Large intestine (tissue), 12 donors: ENCODE measurements at places on chromosomes 1 and 21. TPM values are rescaled to one million over a fixed set of nuclear protein-coding genes. Genes with fewer than 3 reads are reported as not detected.

- DNase-seq: no peak
- peaks cover 2% of the 10 kb centered on the region for H3K27me3 ChIP-seq
- H3K4me3 ChIP-seq: no peak overlapping the region
- no peak overlapping the region for H3K27ac ChIP-seq
- no peaks in the 10 kb centered on the region for H3K36me3 ChIP-seq
Observed at GRCh38 chr1:95287081-95287480, 53.1 kb downstream of the RWDD3 start.

- peak; percentile 50 for DNase-seq
- no peak overlapping the region for H3K27ac ChIP-seq
- H3K27me3 ChIP-seq: no peaks in the 10 kb centered on the region
- H3K4me3 ChIP-seq: no peak overlapping the region
Observed at GRCh38 chr21:44275041-44275440, 10.6 kb upstream of the AIRE start.

DNA sequence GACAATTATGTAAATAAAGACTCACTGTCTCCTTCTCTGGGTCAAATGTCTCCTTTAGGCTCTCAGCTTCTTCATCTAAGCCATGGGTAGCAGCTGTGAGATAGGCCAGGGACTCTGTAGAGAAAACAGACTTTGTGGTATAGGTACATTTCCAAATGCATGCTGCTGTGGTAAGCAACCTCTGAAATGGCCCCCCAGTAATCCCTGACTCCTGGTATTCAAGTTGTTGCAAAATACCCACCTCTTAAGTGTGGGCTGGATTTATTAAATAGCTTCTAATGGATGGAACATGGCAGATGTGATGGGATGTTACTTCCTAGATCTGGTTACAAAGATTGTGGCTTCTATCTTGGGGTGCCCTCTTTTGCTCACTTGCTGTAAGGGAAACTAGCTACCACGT is 11.1 kb upstream of the PEX19 start:
- no peak overlapping the region for H3K27ac ChIP-seq
- H3K27me3 ChIP-seq: no peaks in the 10 kb centered on the region
- H3K36me3 ChIP-seq: peaks cover 89% of the 10 kb centered on the region
- DNase-seq: no peak
- no peaks in the 10 kb centered on the region for H3K4me1 ChIP-seq
- H3K4me3 ChIP-seq: no peak overlapping the region

GRCh38 chr21:37734846-37735245 is 181.4 kb downstream of the KCNJ6 start:
- H3K4me1 ChIP-seq: no peaks in the 10 kb centered on the region
- H3K36me3 ChIP-seq: no peaks in the 10 kb centered on the region
- no peak for DNase-seq
- H3K27me3 ChIP-seq: peaks cover 2% of the 10 kb centered on the region

DNA sequence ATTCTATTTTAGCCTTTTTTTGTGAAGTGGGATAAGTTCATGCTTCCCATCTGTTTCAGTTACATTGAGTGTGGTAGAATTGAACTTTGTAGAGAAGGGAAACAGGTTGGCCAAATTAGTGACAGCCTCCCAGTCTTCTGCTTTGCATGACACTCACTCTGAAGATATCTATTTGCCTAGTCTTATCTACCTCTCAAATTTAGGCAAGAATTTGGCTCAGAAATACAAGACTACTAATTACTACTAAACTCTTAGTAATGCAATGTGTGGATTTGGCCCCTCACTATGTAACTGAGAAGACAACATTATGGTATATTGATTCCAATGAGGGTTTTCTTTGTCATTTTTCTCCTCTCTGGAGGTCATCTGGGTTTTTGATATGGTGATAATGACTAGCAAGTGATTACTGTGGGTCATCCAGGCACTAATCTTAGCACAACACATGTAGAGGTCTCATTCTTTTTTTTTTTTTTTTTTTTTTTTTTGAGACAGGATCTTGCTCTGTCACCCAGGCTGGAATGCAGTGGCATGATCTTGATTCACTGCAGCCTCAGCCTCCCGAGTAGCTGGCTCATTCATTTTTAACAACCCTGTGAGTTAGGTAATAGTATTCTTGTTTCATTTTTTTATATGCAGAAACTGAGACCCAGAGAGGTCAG is 6.3 kb downstream of the FAM20B start:
- peaks cover 21% of the 10 kb centered on the region for H3K4me1 ChIP-seq
- no peak overlapping the region for H3K4me3 ChIP-seq
- H3K27me3 ChIP-seq: no peaks in the 10 kb centered on the region
- H3K27ac ChIP-seq: no peak overlapping the region

GRCh38 chr1:77970192-77970591 is 8.7 kb downstream of the FUBP1 start:
- H3K4me3 ChIP-seq: no peak overlapping the region
- no peaks in the 10 kb centered on the region for H3K27me3 ChIP-seq
- peaks cover 52% of the 10 kb centered on the region for H3K36me3 ChIP-seq
- no peak overlapping the region for H3K27ac ChIP-seq
- DNase-seq: no peak
- H3K4me1 ChIP-seq: peaks cover 5% of the 10 kb centered on the region

DNA sequence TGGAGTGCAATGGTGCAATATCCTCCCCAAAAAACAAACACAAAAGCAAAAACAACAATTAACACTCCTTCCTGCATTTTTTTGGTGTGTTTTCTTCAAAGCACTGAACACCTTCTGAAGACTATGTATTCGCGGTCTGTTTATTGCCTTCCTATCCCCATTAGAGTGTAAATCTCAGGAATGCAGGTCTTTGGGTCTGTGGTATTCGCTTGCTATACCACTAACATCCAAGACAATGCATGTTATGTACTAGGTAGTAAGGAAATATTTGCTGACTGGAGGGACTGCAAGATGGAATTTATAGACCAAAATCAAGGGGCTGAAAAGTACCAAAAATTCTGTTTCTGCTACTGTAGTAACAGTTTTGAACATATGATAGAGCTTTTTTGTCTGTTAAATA is 299.4 kb downstream of the RYR2 start:
- no peak for DNase-seq
- no peaks in the 10 kb centered on the region for H3K36me3 ChIP-seq
- H3K4me1 ChIP-seq: no peaks in the 10 kb centered on the region
- H3K27ac ChIP-seq: no peak overlapping the region
- H3K27me3 ChIP-seq: no peaks in the 10 kb centered on the region

DNA sequence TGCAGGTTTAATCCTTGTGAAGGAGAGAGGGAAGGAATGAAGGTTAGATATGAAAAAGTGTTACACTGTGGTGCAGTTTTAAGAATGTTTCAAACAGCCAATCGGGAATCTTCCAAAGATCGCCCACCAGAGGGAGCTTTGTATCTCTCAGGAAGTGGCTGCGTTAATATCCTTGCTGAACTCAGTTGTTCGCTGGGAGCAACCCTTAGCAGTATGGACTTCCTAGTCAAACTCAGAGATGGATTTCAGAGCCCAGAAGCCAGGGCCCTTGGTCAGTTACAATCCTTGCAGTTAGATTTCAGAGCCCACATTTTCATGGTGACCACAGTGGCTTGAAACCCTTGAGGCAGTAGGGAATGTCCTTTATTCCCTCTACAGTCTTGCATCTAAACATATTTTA is 136.2 kb downstream of the NTNG1 start:
- no peak overlapping the region for H3K27ac ChIP-seq
- H3K27me3 ChIP-seq: no peaks in the 10 kb centered on the region
- H3K4me3 ChIP-seq: no peak overlapping the region
- no peaks in the 10 kb centered on the region for H3K4me1 ChIP-seq
- H3K36me3 ChIP-seq: no peaks in the 10 kb centered on the region

- no peaks in the 10 kb centered on the region for H3K4me1 ChIP-seq
- H3K27ac ChIP-seq: no peak overlapping the region
- no peaks in the 10 kb centered on the region for H3K36me3 ChIP-seq
- H3K4me3 ChIP-seq: no peak overlapping the region
Observed at GRCh38 chr1:11520531-11521233, 41.7 kb downstream of the DISP3 start.

DNA sequence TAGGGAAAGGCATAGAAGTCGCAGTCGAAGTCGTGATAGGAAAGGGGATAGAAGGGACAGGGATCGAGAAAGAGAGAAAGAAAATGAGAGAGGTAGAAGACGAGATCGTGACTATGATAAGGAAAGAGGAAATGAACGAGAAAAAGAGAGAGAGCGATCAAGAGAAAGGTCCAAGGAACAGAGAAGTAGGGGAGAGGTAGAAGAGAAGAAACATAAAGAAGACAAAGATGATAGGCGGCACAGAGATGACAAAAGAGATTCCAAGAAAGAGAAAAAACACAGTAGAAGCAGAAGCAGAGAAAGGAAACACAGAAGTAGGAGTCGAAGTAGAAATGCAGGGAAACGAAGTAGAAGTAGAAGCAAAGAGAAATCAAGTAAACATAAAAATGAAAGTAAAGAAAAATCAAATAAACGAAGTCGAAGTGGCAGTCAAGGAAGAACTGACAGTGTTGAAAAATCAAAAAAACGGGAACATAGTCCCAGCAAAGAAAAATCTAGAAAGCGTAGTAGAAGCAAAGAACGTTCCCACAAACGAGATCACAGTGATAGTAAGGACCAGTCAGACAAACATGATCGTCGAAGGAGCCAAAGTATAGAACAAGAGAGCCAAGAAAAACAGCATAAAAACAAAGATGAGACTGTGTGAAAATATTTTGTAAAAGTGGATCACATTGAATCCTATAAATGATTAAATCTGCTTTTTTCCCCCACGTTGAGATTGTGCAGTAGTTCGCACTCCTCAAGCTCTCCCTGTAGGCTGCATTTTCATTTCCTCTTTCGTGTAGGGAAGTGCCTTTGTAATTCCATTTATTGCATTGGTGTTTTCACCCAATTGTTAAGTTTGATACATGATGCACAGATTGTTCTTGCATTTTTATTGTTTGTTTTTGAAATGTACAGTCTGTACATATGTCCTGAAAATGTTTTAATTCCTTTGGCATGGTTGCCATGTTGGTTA is 7.5 kb downstream of the PRPF38B start:
- no peak overlapping the region for H3K4me3 ChIP-seq
- H3K36me3 ChIP-seq: peaks cover 34% of the 10 kb centered on the region
- H3K27ac ChIP-seq: no peak overlapping the region
- H3K27me3 ChIP-seq: no peaks in the 10 kb centered on the region

DNA sequence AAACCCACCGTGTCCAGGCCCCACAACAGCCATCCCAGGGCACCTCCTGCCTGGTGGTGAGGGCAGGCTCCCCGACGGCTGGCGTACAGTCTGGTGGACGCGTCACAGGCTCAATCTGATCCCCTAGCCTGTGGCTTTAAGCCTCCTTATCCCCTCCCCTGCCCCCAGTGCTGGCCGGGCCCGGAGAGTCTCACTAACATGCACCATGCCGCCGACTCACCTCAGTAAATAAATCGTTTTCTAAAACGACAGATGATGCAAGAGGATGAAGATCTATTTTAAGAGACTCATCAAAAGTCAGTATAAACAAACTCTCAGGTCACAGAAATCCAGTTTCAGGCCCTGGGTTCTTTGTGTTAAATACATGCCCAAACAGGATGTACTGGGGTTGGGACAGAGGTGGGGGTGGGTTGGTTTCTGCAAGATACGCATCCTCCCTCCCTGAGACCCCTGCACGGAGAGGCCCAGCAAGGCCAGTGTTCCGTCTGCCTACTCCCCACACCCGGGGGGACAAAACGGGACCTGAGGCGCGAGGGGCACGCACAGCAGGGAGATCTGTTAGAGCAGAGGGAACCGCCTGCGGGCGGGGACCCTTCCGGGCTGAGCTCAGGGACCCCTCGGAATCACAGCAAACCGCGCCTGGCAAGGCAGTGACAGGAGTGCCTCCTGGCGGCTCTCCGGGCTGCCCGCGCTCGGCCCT is 3.1 kb downstream of the PANK4 start:
- H3K36me3 ChIP-seq: peaks cover 36% of the 10 kb centered on the region
- no peak overlapping the region for H3K27ac ChIP-seq
- no peak for DNase-seq
- no peak overlapping the region for H3K4me3 ChIP-seq
- peaks cover 28% of the 10 kb centered on the region for H3K4me1 ChIP-seq
- H3K27me3 ChIP-seq: peaks cover 10% of the 10 kb centered on the region

GRCh38 chr1:112956544-112957132 is 642 bp upstream of the SLC16A1 start:
- DNase-seq: no peak
- H3K27me3 ChIP-seq: no peaks in the 10 kb centered on the region
- H3K4me1 ChIP-seq: no peaks in the 10 kb centered on the region

DNA sequence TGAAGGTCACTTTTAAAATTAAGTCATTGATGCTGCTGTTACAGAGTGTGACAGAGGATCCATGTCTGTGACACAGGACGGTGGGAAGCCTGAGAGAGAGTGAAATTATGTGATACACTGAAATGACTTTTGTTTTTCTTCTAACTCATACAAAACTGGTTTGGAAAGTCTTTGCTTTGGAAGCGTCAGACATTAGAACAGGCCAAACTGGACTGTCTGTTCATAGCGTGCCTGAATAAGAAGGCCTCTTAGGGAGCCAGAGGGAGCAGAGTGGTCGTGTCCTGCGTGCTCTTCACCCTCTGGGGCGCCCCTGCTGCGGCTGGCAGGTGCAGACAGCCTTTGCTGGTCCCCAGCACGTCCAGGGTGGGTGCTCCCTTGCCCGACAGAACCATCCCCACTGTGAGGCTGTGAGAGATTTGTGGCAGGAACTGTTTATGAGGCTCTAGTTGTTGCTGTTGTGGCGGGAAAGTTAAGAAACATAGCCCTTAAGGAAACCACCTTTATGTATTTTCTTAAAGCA is 19.7 kb upstream of the PGD start:
- no peaks in the 10 kb centered on the region for H3K27me3 ChIP-seq
- peaks cover 39% of the 10 kb centered on the region for H3K36me3 ChIP-seq
- DNase-seq: no peak
- no peak overlapping the region for H3K27ac ChIP-seq
- H3K4me3 ChIP-seq: no peak overlapping the region

DNA sequence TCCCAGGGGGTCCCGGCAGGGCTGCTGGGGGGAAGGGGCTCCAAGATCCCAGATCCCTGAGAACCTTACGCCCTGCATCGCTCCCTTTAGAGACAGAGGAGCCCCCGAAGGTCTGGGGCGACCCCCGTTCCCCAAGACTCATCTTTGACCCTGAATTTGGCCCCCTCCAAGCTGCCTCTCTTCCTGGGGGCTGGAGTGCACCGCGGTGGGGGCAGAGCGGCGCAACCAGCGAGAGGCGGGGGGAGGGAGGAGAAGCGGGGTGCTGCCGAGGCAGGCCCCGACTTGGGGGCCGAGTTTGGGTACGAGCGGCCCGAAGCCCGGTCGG is 5.4 kb upstream of the PLEKHG5 start:
- H3K4me3 ChIP-seq: peak overlapping the region; percentile 35
- H3K4me1 ChIP-seq: peaks cover 12% of the 10 kb centered on the region
- H3K27me3 ChIP-seq: peaks cover 26% of the 10 kb centered on the region
- no peak for DNase-seq
- no peaks in the 10 kb centered on the region for H3K36me3 ChIP-seq

- no peaks in the 10 kb centered on the region for H3K27me3 ChIP-seq
- H3K36me3 ChIP-seq: peaks cover 91% of the 10 kb centered on the region
- H3K4me3 ChIP-seq: no peak overlapping the region
- no peak overlapping the region for H3K27ac ChIP-seq
Observed at GRCh38 chr21:43757601-43758000, 18.5 kb downstream of the CSTB start.

FAM3B gene
- 7.4 TPM for polyA plus RNA-seq

IL22RA1 gene
- 100 TPM for polyA plus RNA-seq

FCAMR gene
- 5.3 TPM for polyA plus RNA-seq

APOBEC4 gene
- 0.09 TPM for polyA plus RNA-seq

DVL1 gene
- 45.4 TPM for polyA plus RNA-seq

RRP15 gene
- polyA plus RNA-seq: 12.0 TPM

PRAMEF27 gene
- not detected for polyA plus RNA-seq

IRF2BP2 gene
- 161 TPM for polyA plus RNA-seq

UTS2 gene
- 0.36 TPM for polyA plus RNA-seq
